ENCODE measurements at places on chromosomes 3 and 15.

DNA sequence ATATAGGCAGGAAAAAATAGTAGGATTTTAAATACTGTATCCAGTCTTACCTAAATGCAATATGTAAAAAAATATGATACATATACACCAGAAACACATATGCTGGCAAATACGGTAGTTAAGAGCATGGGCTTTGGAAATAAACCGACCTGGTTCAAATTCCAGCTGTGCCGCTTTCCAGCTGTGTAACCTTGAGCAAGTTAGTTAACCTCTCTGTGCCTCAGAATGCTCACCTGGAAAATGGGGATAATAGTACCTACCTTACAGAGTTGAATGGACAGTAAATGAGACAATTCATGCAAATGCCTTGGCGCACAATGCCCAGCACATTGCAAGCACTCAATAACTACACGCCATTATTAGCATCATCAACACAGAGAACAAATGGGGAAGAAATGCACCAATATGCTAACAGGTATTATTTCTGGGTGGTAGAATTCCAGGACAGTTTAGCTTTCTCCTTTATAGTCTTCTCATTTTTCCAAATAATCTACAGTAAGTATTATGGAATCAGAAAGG, 50.6 kb downstream of the SUMF1 start:
- no peak for DNase-seq

GRCh38 chr3:193837347-193837827, 244.4 kb downstream of the OPA1 start:
- DNase-seq: no peak

- no peak for DNase-seq
These were observed 106.1 kb downstream of the OXNAD1 start for GRCh38 chr3:16370872-16371740.

DNA sequence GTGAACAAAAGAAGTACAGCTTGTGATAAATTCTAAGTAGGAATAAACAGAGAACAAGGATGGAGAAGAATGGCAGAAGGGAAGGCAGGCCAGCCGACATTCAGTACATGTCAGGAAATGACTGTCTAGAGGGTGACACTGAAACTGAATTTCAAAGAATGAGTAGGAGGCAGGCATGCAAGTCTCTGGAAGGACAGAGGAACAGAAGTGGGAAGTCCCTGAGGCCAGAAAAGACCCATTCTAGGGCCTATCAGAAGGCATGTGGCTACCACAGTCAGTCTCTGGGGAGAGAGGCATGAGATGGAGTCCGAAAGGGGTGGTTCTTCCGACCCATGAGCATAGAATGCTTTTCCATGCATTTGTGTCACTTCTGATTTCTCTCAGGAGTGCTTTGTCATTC, 243.5 kb upstream of the UBE2E2 start:
- no peak for DNase-seq

GRCh38 chr15:81311752-81312464, 12.0 kb downstream of the STARD5 start:
- DNase-seq: peak; percentile 82

DNA sequence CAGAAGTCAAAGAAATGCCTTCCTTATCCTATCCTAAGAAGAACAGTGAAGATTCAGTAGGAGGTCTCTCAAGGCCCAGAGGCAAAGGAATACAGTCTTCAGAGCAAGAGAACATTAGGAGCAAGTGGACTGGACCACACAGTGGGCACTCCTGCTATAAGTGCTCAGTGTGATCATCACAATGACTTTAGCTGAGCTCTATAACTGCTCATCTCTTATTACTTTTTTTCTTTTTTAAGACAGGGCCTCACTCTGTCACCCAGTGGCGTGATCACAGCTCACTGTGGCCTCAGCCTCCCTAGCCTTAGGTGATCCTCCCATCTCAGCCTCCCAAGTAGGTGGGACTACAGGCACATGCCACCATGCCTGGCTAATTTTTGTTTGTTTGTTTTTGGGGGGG, 48.1 kb downstream of the COL8A1 start:
- DNase-seq: no peak

GRCh38 chr3:138686771-138687221, 78.2 kb downstream of the FAIM start:
- DNase-seq: peak; percentile 82

DNA sequence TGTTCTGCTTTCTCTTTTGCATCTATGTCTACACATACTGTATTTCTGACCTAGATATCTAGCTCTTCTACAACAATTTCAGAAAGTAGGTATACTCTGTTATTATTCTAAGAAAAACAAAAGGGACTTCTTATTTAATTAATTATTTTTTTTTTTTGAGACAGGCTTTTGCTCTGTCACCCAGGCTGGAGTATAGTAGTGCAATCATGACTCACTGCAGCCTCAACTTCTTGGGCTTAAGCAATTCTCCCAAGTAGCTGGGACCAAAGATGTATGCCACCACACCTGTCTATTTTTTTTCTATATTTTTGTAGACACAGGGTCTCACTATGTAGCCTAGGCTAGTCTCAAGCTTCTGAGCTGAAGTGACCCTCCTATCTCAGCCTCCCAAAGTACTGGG, 130.6 kb downstream of the MBNL1 start:
- DNase-seq: peak; percentile 78

DNA sequence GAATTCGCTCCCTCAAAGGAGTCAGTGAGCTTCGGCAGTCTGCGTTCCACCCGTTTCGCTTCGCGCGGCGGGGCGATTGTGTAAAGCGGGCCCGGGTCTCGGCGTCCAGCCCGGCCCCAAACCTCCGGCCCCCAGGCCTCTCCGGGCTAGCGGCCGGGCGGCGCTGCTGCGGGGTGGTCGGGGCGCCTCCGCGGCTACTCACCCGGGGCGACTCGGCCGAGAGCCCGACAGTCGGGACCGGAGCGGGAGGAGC, 412 bp downstream of the CHDH start:
- no peak for DNase-seq

DNA sequence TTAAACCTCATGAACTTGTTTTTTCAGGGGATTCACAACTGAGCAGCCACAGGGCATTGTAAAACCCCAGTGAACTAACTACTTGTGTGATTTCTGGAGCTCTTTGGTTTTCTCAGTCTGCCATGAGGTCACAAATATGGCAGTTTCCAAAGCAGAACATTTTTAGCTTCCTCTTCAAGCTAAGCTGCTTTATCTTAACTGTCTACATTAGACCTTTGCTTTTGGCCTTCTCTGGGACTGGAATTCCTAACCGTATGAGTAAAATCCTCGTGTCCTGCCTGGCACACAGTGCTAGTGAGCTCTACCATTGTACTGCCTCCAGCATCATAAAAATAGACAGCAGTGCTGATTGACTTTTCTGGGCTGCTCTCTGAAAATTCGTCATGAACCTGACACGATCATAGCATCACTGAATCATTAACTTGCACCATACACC, 22.1 kb downstream of the CDIN1 start:
- DNase-seq: peak; percentile 96

DNA sequence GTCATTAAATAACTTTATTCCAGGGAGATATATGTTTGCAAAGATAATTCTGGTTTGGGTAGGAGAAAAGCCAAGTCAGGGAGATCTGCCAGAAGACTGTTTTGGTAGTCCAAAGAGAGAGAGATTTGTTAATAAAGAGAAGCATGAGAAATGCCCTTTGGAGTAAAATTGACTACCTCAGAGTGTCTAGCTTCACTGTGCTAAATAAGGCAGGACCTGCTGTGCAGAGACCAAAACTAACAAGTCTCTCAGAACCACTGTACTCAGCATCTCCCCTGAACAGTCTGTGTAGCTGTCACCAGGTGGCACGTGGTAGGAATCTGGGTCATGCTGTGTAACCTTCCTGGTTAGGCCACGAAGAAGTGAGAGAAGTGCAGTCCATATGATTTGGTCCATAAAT, 31.6 kb upstream of the SLC35G2 start:
- peak; percentile 34 for DNase-seq

- no peak for DNase-seq
These were observed 30.5 kb downstream of the TMEM44 start for GRCh38 chr3:194602669-194603171.

GRCh38 chr3:194572143-194572789, 61.0 kb downstream of the TMEM44 start:
- peak; percentile 99 for DNase-seq

- no peak for DNase-seq
These were observed 116.5 kb downstream of the THSD4 start for GRCh38 chr15:71231758-71232157.

DNA sequence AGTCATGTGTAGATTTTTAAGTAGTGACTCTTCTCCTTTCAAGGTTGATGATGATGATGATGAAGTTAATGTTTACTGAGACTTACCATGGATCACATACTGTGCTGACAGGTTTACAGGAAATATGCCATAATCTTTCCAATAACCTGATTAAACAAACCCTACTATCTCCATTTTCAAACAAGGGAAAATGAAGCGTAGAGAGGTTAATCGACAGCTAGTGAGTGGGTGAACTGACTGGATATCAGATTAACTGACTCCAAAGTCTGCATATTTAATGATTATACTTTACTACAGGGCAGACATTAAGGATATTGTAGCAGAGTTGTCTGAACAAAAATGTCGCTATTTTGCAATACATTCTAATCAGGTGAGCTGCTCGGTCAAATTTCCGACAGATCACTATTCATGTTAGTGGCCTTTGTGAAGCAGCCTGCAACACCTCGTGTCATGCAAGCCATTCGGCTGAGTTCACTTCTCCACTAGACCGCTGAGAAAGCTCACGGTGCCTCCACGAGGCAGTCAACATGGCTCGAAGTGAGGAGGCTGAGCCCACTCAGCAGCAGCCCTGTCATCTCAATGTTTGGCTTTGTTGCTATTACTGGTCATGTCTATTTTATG, 264.2 kb downstream of the NFKBIZ start:
- DNase-seq: no peak

DNA sequence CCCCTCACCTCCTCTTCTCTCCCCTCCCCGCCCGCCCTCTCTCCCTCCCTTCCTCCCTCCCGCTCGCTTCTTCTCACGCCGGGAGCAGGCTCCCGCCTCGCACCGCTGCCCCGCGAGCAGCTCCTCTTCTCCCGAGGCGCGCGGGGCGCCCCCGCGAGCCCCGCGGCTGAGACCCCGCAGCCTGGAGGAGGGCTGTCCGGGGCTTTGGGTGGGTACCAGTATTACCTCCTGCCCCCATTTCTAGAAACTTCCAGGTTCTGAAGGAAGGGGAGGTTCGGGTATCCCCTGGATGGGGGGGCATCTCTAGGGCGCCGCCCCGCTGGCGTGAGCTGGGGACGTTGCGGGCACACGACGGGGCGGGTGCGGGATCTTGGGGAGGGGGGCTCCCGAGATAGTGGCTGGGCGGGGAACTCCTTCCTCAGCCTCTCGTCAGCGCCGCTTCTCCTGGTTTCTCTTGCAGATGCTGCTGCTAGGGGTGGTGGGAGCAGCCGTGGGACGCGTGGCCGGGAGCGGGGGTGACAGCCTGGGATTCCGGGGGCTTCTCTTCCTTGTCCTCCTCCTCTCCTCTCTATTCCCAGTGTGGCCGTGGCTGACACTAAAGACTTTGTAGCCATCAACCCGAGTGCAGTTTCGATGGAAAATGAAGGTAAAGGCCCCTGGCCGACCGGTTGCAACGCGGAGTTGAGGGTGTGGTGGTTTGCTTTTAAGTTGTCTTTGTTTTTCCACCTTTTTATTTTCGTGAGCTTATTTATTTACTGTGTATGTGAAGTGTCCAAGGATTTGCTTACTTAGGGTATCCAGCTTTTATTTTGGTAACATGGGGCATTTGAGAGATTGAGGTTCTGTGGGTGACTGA, 474 bp downstream of the ATP2C1 start:
- DNase-seq: no peak

DNA sequence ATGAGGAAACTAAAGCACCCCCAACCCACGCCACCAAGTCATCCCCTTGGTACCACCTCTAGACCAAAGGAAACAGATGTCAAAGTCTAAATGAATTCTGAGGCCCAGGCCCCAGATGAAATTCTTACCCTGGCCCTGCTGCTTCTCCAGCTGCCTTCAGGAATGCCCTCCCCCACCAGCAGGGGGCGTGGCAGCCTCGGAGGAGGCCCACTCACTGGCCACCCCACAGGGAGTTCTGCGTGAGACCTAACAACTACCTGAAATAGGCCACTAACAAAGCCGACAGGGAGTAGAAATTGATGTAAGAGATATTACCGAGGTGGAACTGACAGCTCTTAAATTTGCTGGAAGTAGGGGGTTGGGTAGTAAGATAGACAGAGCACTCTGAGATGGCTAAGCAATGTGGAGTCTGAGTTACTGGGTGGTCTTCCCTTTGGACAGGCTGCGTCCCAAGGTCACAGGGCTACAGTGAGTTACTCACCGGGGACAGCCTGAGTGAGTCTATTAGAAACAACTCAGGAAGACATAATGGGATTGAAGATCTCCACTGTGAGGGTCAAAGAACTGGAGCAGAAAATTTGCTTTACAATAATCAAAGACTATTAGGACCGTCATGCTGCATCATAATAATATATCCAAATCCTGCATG, 240.7 kb downstream of the SHOX2 start:
- no peak for DNase-seq

DNA sequence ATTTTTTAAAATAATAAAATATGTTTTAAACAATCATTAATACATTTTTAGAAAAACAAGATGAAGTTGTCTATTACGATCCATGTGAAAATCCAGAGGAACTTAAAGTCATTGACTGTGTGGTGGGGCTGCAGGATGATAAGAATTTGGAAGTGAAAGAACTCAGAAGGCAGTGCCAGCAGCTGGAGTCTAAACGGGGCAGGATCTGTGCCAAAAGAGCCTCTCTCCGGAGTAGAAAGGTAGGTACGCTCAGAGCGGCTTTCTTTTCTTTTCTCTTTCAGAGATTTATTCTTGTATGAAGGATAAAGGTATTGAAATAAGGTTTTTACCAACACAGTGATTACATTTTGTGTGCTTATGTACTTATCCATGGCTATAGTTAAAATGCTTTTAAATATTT, 13.6 kb downstream of the WHAMM start:
- DNase-seq: no peak

GRCh38 chr3:156820692-156821080, 5.5 kb upstream of the LEKR1 start:
- no peak for DNase-seq

DNA sequence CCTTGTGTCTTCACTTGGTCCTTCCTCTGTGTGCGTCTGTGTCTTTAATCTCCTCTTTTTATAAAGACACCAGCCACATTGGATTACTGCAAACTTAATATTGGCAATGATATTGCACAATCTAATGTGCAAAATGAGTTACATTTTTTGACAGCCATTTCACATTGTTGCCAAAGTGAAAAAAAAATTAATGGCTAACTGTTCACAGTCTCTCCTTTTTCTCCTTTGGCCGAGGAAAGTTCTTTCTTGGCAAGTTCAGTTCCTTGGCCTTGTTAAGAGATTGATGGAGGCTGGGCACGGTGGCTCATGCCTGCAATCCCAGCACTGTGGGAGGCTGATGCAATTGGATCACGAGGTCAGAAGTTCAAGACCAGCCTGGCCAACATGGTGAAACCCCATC, 62.2 kb upstream of the ZNF280D start:
- DNase-seq: no peak

DNA sequence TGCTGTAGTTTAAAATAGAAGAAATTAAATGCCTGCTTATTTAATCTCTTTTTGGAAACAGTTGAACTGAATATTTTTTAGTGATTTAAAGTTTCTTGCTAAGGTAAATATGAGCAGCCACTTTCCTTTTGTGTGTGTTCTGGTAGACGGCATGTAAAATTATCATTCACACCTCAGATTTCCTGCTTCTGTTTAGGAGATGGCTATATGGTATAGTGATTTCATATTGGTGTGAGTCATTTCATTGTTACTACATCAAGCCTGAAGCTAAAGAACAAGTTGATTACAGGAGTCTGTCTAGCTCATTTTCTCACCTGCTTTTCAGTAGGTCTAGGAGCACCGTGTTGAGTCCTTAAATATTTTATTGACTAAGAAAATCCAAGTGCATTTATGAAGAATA, 2.2 kb downstream of the LRCH3 start:
- DNase-seq: peak; percentile 61

- DNase-seq: no peak
These were observed 100.9 kb downstream of the P3H2 start for GRCh38 chr3:190019844-190020243.

Measured in fibroblast of mammary gland (primary cell).